GM03348 (cell line): ENCODE measurements at places on chromosomes 6 and 20.

DNA sequence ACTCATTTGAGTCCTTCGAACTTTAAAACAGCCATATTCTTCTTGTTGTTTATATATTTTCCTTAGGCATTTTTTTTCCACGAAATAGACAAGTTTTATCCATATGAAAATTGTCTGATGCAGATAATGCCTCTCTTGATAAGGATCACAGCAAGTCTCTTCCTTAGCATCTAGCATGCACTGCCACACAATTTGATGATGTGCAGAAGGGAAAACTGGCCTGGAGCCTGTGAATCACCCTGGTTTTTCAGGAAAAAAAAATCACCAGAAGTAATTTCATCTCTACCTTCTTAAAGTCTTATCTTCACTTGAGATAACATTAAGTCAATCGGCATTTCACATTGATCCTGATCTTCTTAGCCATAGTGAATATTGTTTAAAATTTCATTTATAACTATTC, 199.8 kb downstream of the TENT5A start:
- DNase-seq = no peak

DNA sequence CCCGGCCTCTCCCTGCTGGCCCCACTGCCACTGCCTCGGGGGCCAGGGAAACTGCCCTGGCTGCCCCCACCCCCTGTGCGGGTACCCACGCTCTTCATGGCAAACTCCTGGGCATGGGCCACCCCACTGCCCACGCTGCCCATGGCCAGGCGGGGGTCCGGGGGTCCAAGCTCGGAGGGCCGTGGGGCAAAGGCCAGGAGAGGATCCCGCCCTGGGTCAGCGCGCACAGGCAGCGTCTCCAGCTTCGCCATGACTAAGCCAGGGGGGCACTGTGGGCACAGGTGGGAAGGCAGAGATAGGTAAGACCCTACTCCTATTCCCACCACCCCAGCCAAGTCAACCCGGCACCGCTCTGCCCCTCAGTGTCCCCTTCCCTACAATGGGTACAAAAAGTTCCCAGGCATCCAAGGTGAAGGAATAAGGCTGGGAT, 6.4 kb downstream of the LZTS3 start:
- DNase-seq = no peak

GRCh38 chr6:22025468-22026163, 271.2 kb downstream of the PRL start:
- peak; percentile 71 for DNase-seq

- DNase-seq = peak; percentile 33
Measured at GRCh38 chr20:20491110-20491783, 123.3 kb downstream of the INSM1 start.

DNA sequence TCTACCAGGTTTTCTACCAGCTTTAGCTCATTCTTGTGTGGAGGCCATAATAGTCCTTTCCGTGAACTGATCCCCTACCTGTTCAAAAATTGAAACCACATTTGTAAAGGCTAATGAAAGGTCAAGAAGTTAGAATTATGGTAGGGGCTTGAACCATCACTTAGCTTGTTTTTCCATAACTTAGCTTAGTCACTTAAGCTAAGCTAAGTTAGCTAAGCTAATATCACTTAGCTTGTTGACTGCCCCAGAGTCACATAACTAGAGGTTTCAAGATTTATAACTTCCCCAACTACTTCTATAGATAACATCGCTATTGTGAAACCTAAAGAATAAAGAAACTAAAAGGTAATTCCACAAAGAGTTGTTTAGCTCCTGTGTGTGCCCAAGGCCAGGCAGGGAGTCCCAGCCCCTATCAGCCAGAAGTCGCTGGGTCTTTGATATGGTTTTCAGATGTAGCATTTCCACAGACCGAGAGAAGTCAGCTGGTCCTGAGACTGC, 131.8 kb downstream of the VEGFA start:
- no peak for DNase-seq

GRCh38 chr20:41335591-41335990, 5.0 kb upstream of the LPIN3 start:
- no peak for DNase-seq

DNA sequence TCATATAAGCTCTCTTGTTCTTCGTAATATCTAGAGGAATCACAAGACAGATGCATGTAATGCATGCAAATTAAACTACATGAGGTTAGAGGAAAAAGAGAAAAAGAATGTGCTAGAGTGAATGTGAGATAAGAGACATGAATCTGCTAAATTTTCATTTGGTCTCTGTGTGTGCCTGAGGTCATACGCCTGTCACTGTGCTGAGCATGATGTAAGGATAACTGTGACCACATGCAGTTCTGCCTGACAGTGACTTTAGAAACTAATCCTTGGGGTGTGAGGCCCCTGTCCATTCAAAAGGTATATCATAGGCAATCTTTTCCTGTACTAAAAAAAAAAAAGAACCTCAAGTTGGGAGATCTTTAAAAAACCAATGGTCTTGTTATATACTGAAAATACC, 70.6 kb downstream of the SHPRH start:
- DNase-seq = no peak

DNA sequence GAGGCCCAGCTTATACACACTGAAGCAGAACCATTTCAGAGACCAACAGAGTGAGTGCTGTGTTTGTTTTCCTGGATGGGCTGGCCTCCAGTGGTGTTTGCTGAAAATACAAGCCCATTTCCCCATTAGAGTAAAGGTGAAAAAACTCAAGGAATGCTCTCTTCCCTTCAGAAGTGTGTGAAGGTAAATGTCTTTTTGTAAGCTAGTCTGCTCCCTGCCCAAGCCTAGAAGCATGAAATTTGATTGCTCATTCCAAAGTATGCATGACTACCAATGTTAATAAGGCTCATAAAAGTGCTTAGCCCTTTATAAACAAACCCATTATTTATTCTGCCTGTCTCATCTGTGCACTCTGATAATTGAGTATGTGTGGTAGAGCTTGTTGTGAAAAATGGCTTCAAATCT, 59.1 kb downstream of the ADGRF1 start:
- peak; percentile 20 for DNase-seq

- no peak for DNase-seq
Measured at GRCh38 chr6:33455051-33455450, 675 bp downstream of the ZBTB9 start.

- DNase-seq = peak; percentile 74
Measured at GRCh38 chr6:157246048-157246630, 77.2 kb downstream of the TMEM242 start.

GRCh38 chr6:118187568-118188164, 280.6 kb downstream of the SLC35F1 start:
- peak; percentile 44 for DNase-seq

GRCh38 chr6:105429676-105430075, 26.8 kb upstream of the PREP start:
- DNase-seq = peak; percentile 52

DNA sequence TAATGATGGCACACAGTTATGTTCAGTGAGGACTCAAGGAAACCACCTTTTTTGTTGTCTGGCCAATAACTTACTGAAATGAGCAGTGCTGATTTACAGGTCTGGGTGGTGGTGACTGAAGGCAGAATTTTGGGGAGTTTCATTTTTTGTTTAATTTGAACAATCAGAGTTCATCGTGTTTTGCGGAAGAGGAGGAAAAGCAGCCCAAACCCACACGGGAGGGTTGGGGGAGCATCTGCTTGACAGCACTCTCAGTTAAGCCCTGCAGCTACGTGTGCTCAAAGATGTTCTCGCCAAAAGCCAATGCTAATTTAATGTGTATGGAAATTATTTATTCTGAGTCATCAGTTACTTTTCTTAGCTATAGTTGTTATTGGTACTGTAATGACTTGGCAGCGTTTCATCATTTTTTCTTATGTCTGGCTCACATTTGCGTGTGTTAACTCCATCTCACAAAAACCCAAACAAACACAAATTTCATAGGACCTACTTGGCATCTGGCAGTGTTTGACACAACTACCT, 89.2 kb downstream of the UST start:
- peak; percentile 59 for DNase-seq

GRCh38 chr6:149493761-149494320, 9.0 kb upstream of the ZC3H12D start:
- DNase-seq = no peak

- DNase-seq = no peak
Measured at GRCh38 chr20:19528286-19529030, 229.6 kb upstream of the RIN2 start.

- DNase-seq = no peak
Measured at GRCh38 chr6:35018182-35018519, 123.0 kb downstream of the TCP11 start.

GRCh38 chr6:123022975-123023374, 26.9 kb downstream of the CLVS2 start:
- no peak for DNase-seq

- no peak for DNase-seq
Measured at GRCh38 chr20:237489-237888, 10.4 kb downstream of the DEFB129 start.
